ENCODE measurements at places on chromosomes 6 and 20.
A peak's percentile ranks its signal among the peaks of the same experiment; 100 is the strongest.

DNA sequence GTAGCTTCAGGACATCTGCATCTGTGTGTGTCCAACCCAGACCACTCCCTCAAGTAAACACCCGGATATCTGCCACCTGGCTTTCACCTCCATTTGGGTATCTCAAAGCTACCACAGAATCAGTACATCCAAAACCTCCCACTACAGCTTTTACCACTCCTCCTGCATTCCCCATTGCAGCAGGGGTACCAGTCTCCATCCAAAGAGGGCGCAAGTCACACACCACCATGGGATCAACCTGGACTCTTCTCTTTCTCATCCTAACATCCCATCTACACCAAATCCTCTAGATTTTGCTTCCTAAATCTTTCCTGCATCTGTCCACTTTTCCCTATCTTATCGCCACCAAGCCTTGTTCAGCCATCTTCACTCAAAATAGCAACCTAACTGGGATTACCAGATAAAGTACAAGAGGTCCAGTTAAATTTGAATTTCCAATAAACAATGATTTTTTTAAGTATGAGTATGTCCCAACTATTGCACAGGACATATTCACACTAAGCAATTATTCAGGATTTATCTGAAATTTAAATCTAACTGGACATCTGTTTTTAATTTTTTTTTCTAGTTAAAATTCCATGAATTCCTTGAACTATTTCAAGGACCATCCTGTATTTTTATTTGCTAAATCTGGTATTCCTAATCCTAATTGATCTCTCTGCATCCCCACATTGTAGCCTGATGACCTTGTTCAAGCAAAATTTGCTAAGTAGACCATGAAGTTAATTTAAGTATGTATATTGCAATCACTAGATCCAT lies 164.3 kb upstream of the MLN start:
- DNase-seq = no peak

GRCh38 chr6:167770291-167770955 lies 56.3 kb upstream of the AFDN start:
- no peak for DNase-seq

DNA sequence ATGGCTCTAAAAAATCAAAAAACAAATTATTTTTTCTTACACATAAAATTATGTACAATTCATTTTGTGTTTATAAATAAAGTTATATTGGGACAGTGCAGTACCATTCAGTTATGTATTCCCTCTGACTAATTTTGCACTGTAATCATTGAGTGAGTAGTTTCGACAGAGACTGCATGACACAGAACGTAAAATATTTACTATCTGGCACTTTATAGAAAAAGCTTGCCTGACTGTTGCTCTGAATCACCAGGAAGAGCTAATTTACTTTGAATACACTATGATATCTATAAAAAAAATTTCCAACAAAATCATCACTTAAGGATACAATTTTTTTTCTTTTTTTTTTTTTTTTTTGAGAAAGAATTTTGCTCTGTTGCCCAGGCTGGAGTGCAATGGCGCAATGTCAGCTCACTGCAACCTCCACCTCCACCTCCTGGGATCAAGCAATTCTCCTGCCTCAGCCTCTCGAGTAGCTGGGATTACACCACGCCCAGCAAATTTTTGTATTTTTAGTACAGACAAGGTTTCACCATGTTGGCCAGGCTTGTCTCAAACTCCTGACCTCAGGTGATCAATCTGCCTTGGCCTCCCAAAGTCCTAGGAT lies 11.0 kb upstream of the KHDC1L start:
- DNase-seq = peak; percentile 8

DNA sequence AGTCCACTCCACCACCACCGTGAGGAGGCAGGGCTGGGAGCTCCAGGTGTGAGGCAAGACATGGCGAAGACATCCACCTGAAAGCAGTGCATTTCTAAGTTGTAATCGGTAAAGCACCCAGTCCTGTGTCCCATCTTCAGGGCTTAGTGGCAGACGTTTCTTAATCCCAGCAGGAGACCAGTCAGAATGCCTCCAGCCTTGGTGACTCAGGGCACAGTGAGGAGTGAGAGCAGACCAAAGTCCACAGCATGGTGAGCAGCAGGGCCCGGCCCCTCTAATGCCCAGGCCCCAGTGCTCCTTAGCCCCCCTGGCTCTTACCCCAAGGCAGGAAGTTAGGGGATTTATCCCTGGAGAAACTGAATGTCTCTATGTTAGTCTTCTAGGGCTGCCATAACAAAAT lies 183.9 kb downstream of the SYNDIG1 start:
- peak; percentile 35 for DNase-seq

GRCh38 chr6:131952886-131953509 lies 1.8 kb upstream of the CCN2 start:
- DNase-seq = no peak

DNA sequence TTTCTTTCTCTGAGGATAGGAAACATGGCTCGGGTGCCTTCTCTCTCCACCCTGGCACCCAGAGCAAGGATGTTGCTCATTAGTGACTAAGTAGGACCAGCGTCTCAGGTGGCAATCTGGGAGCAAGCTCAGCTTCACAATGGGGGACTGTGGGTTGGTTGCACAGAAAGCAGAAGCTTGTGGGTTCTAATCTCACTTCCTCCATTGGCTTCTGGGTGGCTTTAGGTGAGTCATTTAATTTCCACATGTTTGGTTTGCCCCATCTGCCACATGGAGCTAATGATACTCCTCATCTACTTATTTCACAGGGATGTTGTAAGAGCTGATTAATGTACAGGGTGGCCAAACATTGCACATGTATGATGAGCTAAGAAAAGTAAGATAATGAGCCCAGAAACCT lies 54.8 kb upstream of the AKIRIN2 start:
- DNase-seq = peak; percentile 17

- no peak for DNase-seq
Observed at GRCh38 chr20:40679184-40679583, 9.9 kb downstream of the MAFB start.

GRCh38 chr20:4119854-4120209 lies 104.5 kb upstream of the RNF24 start:
- DNase-seq = no peak

- no peak for DNase-seq
Observed at GRCh38 chr6:51265426-51265825, 446.8 kb downstream of the TFAP2B start.

DNA sequence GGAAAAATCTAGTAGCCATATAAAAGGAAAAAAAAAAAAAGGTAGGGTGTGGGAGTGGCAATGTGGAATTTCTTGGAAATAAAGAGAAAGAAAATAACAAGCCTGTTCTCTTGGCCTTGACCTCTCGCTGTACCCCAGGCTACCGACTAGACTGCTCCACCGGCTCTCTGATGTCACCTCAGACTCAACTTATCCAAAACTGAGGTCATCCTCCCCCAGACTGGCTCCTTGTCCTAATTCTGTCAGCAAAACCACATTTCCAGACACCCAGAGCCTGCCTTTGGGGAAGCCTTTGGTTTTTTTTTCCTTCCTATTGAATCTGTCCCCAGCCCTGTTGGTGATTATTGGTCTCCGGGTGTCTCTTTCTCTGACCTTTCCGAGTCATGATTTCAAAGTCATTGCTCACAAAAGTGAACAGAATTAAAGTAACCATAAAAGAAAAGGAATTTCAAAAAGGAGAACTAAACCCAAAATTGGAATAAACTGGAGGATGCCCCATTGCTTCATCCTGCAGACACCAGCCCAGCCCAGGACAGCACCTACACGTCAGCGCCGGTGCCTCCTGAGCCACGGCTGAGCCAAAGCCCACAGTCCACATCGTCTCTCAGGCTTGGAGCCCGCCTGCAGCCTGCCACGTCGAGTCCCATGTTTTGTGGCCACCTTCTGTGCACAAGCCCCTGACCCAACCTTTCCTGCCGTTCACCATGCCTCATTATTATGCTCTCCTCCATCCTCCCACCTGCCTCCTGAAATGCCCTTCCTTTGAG lies 170.7 kb downstream of the MYLK4 start:
- no peak for DNase-seq

GRCh38 chr6:100488244-100488643 lies 23.5 kb upstream of the SIM1 start:
- DNase-seq = no peak

DNA sequence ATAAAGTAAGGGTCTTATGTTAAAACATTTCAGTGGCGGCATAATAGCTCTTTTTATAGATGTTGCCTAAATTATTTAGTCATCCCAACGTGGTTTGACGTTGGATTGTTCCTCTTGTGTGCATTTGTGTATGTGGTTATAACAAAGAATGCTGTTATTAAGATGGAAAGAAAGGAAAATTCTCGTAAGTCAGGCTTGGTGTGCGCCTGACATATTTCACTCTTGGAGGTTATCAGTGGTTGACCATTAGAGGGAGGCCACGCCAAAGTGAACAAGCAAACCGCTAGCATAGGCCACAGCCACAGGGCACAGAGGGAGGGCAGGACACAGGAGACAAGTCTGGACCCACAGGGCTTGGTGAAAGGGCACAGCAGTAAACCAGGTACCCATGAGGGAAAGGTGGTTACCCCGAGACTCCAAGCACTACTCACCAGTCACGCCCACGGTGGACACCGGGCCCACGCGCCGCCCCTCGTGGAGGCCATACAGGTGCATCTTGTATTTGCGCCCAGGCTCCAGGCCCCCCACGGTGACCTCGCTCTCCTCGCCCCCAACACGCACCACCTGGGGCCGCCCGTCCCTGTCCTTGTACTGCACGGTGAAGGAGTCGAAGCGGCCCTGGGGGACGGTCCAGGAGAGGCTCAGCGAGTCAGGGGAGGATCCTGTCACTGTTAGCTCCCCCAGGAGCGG lies 22.9 kb downstream of the CYP21A2 start:
- no peak for DNase-seq

DNA sequence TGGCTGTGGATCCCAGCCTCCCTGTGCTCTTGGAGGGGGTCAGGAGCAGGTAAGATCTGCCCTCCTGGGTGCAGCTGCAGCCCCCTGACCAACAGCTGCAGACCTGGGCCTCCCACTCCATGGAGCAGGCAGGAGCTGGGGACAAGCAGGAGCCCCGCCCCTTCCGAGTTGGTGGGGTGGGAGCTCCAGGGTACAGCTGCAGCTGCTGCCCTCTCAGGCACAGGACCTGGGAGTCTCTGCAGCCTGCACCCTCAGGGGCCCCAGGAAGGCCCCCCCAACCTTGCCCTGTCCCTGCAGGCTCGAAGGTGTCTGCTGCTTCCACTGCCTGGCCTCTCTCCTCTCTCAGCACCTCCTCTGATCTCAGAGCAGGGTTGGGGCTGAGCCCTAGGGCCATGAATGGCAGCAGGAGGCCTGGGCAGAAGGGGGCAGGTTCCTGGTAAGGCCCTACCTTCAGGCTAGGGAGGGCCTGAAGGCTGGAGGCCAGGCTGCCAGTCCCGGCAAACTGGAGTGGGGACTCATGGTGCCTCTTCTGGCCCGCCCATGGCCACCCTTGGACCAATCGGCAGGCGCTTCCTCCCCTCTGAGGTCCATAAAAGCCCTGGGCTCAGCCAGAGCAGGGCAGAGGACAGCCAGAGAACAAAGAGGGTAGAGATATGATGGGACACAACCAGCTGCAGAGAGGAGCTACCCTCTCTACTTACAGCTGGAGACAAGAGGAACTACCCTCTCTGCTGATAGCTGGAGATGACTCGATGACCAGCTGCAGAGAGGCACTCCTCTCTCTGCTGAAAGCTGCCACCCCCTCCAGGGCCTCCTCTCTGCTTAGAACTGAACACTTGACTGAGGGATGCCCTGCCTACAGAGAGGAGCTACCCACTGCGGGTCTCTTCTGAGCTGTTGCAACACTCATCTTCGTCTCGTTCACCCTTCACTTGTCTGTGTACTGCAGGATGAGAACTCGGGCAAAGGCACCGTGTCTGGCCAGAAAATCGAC lies 7.8 kb upstream of the PACSIN1 start:
- DNase-seq = no peak

DNA sequence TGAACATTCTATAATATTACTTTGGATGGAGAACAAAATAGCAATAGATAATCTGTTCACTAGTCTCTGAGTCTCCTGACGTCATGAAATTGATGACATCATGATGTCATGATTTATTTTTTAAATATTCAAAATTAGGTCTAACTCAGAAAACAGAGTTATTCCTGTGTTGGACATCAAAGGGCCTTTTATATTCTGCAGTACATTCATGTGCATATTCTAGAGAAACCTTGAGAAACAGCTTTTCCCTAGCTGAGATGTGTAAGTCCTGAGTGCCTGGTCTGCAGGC lies 53.3 kb downstream of the MYB start:
- no peak for DNase-seq

GRCh38 chr6:11146117-11146826 lies 34.7 kb upstream of the ERVFRD-1 start:
- no peak for DNase-seq

GRCh38 chr6:79082304-79082703 lies 4.2 kb upstream of the PHIP start:
- DNase-seq = no peak

GRCh38 chr20:23625236-23625964 lies 12.4 kb downstream of the CST3 start:
- no peak for DNase-seq

DNA sequence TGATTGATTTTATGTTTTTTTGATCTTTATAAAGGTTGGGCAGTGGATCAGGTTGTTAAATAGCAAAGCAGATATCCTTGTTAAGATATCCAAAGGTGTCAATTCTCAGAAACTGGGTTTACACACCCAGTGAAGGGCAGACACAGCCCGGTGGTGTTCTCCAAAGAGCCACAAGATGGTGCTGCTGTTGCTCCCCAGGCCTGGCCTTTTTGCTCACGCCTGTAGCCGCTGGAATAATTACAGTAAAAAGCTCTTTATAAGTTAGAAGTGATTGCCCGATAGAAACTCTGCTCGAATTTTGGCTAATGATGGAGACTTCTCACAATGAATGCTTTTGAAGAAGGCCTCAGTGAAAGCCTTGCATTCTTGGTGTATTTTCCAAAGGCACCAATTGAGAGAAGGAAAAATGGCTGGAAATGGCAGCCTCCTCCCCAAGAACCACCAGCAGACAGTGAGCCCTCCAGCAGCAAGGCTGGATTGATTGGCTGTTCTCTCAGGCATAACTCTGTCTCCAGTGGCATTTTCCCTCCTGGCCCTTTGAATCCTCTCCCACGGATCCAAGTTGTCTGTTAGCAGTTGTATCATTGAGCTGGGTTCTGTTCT lies 120.5 kb upstream of the CHD6 start:
- peak; percentile 46 for DNase-seq

GRCh38 chr6:147447835-147448611 lies 60.5 kb upstream of the SAMD5 start:
- no peak for DNase-seq

GRCh38 chr6:15170126-15170525 lies 75.7 kb upstream of the JARID2 start:
- DNase-seq = no peak

DNA sequence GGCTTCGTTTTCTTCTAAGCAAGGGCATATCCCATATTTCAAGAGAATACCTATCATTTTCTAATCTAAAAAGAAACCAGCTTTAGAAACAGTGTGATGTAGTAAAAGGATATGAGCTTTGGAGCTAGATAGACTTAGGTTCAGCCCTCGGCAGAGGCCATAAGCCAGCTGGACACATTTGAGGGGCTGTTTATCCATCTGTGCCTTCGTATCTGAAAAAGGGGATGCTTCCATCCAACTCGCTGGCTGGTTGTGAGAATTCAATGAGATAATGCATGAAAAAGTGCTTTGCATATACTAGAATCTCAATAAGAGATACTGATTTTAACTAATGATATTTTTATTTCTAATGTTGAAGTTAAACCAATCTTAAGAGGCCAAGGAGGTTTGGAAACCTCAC lies 58.0 kb downstream of the PRL start:
- no peak for DNase-seq

- DNase-seq = no peak
Observed at GRCh38 chr20:4299773-4300172, 284.4 kb upstream of the RNF24 start.
